ENCODE measurements at places on chromosomes 4 and X.
A peak's percentile ranks its signal among the peaks of the same experiment; 100 is the strongest.

- DNase-seq = no peak
Measured at GRCh38 chrX:69150281-69150960, 14.8 kb downstream of the PJA1 start.

DNA sequence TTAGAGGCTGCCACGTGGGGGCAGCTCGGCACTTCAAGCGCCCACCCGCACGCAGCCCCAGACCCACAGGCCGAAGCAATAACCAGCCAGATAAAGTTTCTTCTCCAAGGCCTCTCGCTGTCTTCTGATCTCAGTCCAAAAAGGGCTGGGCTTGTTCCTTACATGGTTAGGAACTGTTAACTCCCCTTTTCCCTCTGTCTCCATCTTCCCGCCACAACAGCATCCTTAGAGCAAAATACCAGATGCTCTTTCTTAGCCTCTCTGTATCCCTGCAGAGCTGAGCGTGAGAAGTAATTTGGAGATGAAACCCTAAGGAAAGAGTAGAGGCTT, 23.4 kb upstream of the KIAA1210 start:
- no peak for DNase-seq

DNA sequence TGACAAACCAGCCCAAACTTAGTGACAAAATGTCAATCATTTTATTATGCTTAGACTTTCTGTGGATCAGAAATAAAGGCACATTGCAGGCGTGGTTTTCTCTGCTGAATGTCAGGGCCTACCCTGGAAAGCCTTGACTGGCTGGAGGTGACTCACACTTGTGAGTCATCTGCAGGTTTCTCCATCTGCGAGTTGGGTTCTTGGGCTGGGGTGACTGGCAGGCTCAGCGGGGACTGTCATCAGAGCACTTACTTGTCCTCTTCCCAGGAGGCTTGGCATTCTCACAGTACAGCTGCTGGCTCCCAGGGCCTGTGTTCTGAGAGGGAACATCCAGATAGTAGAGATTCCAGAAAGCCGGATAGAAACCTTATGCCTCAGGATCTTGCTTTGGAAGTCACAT, 153.8 kb upstream of the AGA start:
- DNase-seq = peak; percentile 54

- DNase-seq = no peak
Measured at GRCh38 chrX:150565551-150565950, 2.9 kb upstream of the MTM1 start.

- DNase-seq = no peak
Measured at GRCh38 chr4:7652451-7652881, 217.7 kb upstream of the PSAPL1 start.

Measured in non-pigmented ciliary epithelial cell (primary cell).